ENCODE measurements at places on chromosomes 12 and 14. TPM values are rescaled to one million over a fixed set of nuclear protein-coding genes. Genes with fewer than 3 reads are reported as not detected.

GRCh38 chr12:65675141-65675621 lies 149.1 kb upstream of the HMGA2 start:
- DNase-seq = no peak

DNA sequence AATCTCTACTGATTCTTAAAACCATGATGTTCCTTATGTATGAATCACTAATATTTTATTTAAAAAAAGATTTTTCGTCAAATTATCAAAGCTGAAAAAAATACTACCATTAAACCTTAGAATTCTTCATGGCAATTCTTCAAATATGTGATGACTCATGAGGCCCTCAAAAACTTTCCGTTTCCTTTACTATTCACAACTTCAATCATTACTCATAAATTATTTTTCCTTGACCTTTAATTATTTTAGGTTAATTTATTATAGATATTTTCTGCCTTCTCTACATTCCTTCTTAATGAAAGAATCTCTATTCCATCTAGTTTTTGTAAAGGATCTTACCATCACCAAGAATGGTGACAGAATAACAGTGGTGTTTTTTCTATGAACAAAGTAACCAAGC lies 162.1 kb upstream of the SOX5 start:
- DNase-seq = no peak

DNA sequence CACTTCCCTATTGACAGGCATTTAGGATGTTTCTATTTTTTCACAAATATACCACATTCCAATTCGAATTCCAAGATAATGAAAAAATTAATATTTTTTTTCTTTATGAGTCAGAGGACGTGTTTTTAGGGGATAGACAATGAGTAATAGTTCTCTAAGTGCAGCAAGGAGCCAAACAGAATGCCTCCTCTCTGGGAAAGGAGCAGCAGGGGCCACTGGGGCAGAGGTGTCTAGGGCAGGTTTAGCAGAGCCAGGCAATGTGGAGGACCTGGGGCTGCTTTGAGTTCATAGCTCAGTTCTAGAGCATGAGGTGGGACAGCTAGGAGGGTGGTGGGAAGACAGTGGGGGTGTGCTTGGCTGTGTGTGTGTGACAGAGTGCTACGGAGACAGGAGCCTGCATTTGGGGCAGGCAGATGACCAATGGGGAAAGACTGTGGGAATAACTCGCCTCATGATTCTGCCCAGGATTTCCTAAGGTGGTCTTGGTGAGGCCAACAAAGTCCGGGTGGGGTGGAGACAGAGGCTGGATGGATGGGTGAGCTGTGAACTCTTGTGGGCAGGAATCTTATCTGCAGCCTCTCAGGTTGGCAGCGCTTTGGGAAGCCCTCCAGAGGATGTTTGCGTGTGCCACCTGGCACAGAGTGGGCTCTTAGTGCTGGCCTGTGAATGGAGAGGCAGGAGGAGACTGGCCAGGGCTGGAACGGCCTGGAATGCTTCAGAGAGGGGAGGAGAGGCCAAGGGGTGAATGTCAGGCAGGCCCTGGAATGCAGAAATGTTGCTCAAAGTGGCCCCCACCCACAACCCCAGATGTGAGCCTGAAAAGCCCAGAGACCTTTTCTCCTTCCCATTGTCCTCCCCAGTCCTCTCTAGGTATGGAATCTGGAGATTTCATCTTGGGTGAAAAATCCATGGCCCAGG lies 2.4 kb upstream of the KRT7 start:
- no peak for DNase-seq

GRCh38 chr12:89775063-89775985 lies 66.7 kb upstream of the ATP2B1 start:
- no peak for DNase-seq

DNA sequence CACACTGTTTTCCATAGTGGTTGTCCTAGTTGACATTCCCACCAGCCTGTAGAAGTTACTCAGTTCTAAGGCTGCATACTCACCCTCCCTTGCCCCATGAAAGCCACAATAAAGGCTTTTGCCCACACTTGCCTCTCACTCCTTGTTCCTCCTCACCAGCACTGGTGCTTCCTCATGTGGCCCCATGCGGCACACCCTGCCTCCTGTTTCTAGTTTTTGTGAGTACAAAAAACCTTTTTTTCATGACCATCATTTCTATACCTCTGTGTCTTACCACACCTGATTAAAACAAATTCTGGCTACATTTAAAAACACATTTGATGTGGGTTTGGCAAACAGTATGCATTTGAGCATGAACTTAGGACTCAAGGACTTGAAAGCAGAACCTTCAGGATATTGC lies 40.7 kb upstream of the RIN3 start:
- DNase-seq = no peak

GRCh38 chr14:105329411-105330150 lies 15.0 kb downstream of the PACS2 start:
- DNase-seq = no peak

- no peak for DNase-seq
Measured at GRCh38 chr14:73663548-73664212, 18.9 kb downstream of the DNAL1 start.

GRCh38 chr14:84129007-84129406 lies 1400.9 kb upstream of the FLRT2 start:
- no peak for DNase-seq

DNA sequence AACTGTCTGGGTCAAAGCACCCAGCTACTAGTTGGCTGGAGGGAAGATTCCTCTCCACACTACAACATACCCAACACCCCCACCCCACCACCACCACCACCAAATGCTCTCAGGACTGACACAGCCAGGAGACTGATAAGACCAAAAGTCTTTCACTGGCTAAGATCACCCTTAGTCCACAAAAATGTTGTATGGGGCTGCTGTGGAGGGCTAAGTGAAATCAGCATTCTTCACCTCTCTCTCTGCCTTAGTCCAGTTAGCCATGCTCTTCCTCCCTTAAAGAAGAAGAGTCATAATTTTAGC lies 106.2 kb downstream of the NUAK1 start:
- DNase-seq = no peak

GRCh38 chr12:63747553-63747952 lies 32.2 kb upstream of the RXYLT1 start:
- DNase-seq = no peak

DNA sequence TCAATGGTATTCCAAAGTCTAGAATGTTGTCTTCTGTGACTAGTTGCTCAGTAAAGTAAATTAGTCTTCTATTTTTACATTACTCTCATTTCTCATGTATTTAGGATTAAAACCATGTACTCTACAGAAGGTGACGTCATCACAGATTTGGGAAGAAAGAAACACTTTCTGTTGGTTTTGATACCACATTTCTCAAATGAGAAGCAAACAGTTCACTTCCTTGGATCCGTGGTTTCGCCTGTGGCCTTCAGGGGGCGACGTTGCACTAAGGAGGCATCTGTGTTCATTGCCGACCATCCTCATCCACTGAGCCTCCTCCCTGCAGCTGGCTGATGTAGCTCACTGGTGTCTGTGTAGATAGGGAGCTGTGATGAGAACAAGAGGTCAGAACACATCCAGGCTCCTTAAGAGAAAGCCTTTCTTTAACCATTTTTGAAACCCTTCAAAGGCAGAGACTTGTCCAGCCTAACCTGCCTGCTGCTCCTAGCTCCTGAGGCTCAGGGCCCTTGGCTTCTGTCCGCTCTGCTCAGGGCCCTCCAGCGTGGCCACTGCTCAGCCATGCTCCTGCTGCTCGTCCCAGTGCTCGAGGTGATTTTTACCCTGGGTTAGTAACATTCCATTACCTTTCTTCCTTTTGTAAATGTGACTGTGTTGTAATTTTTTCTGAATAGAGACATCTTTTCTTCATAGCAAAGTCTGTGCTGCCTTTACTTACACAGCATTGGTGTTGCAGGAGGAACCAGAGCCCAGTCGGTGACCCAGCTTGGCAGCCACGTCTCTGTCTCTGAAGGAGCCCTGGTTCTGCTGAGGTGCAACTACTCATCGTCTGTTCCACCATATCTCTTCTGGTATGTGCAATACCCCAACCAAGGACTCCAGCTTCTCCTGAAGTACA lies 220.6 kb upstream of the OR4E1 start:
- no peak for DNase-seq

GRCh38 chr12:131352296-131352900 lies 358.5 kb upstream of the SFSWAP start:
- DNase-seq = no peak

- no peak for DNase-seq
Measured at GRCh38 chr14:28412077-28412476, 354.5 kb upstream of the FOXG1 start.

- no peak for DNase-seq
Measured at GRCh38 chr12:131620946-131621681, 89.8 kb upstream of the SFSWAP start.

DNA sequence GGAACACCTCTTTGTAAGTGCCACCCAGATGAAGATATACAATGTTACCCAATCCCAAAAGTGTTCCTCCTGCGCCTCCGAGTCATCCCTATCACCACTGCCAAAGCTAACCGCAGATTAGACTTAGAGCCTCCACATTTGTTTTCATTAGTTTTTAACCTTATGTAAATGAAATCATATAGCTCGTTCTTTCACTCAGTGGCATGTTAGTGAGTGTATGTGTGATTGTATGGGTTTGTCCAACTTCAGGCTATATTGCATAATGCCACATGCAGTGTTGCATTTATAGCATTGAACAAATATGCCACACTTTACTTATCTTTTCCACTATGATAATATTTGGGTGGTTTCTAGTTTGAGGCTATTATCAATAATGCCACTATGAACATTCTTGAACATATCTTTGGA lies 18.0 kb downstream of the MAP1LC3B2 start:
- no peak for DNase-seq

DNA sequence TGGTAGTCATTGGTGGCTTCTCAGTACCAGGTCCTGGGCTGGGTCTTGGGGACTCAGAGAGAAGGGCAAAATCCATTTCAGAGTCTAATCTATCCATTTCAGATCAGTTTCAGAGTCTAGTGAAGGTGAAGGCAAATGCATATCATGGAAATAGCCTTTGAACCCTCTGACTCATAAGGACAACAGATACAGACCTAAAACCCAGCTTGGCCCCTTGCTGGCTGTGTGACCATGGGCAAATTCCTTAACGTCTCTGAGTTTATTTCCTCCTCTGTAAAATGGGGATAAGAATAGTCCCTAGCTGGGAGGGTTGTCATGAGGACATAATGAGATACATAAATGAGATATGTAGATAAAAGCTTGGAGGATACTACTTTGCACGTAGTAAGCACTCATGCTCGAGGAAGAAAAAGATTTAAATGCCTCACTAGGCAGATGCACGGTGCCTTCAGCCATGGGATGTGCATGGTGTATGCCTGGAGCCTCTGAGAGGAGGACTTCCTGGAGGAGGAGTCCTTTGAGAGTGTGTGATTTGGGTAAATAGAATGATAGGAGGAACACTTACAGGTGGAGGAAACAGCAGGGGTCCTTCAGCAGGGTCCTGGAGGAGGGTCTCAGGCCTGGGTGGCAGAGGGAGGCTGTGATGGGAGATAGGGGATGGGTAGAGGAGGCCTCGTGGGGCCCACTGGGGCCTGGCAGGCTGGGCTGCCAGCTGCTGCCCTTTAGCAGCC lies 8.0 kb downstream of the DTX1 start:
- DNase-seq = no peak

GRCh38 chr14:85236296-85236695 lies 293.6 kb upstream of the FLRT2 start:
- no peak for DNase-seq

- DNase-seq = no peak
Measured at GRCh38 chr14:82047777-82048470, 514.3 kb upstream of the SEL1L start.

DNA sequence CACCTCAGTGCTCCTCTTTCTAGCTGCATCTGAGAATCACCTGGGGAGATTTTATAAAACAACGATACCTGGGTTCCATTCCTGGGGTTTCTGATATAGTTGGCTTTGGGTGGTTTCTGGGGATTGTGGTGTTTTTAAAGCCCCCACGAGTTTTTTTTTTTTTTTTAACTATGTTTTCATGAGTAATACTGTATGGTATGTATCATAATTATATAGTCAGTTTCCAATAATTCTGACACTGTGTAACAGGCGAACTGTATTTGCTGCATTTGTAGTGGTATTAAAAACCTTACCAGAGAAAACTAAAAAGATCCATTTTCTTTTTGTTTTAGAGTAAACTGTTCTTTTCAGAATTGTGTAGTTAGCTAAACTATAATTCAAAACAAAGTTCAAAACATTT lies 84.9 kb downstream of the SRGAP1 start:
- DNase-seq = no peak

DNA sequence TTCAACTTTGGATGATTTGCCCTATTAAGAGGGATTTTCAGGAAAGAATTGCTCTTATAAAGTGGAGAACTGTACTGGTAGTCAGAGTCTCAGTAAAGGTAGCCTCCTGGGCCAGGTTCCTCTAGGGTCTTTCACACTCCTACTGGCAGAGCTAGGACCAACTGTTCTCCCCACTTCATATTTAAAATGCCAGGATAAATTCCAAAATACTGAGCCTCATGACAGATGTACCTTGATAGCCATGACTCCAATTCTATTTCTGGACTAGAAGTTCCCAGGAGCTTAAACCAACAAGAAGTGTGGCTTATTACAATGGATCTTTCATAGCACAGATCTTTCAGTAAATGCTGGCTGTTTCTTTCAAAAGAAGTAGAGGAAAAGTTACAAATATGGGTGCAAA lies 126.5 kb downstream of the C12orf75 start:
- DNase-seq = no peak

DNA sequence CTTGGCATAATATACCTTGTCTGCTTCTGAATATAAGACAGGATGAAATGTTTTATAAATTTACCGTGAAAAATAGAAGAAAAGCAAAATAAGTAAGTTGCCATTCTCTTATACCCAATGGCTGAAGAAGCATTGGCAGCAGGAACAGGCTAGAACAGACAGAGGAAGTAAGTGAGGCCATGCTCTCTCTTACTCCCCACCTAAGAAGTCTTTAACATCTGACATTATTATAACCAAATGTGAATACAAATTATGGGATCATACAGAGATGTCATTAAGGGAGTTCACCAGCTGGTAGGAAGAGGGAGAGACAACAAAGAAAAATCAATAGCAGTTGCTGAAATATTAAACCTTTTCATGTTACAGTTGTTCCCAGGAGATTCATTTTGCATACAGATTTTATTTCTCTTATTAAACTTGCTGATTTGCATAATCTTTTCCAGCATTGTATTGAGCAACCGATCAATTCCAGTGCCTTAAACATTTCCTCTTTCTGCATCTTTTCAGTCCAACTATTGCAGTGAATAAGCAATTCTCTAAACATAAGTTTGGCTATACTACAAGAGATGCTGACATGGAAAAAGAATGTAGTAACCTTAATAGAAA lies 270.6 kb downstream of the SLC6A15 start:
- peak; percentile 84 for DNase-seq

DNA sequence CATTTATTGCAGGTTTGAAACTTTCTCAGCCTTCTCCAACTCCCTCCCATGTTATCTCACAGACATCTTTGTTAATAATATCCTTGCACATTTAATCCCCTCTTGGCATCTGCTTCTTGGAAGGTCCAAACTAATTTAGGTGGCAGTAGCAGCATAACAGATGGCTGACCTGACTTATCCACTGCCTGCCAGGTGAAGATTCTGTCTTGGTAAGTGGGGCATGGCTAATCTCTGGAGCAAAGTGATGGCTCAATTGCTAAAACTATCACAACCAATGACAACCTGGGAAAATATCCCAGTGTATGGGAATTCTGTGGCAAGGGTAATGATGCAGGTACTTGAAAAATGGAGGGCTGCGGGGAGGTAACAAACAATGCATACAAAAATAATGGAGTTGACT lies 58.2 kb upstream of the ALG10B start:
- DNase-seq = no peak

The TAMALIN gene
- 16.3 TPM for polyA plus RNA-seq

The OTUB2 gene
- polyA plus RNA-seq = 0.49 TPM

The ADCY6 gene
- polyA plus RNA-seq = 35.9 TPM

The CERS5 gene
- polyA plus RNA-seq = 48.7 TPM

The OTX2 gene
- polyA plus RNA-seq = not detected

The KRT75 gene
- polyA plus RNA-seq = not detected
